SHP77 treated with DMSO at 0.1 percent for 48 hours (cell line): ENCODE measurements at places on chromosomes 6 and 20.

DNA sequence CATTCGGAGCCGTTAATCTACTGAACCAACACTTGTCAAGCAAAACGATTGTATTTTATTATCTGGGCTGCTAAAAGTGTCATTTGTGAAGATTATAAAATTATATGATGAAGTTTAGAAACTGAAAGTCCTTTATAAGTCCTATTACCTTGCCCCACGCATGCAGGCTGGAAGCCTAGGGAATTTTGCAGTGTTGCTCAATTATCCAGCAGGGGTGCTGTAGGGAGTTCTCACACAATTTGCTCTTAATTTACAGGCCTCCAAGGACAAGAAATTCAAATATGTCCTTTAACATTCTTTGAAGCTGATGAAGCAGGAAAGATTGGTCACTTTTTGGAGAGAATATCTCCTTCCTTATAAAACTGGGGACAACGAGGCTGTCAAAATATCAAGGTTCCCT, 368.9 kb downstream of the LMBRD1 start:
- DNase-seq: no peak

- no peak for DNase-seq
Measured at GRCh38 chr6:89597988-89598387, 40.6 kb downstream of the LYRM2 start.

GRCh38 chr20:33681288-33681687, 4.9 kb downstream of the E2F1 start:
- no peak for DNase-seq

DNA sequence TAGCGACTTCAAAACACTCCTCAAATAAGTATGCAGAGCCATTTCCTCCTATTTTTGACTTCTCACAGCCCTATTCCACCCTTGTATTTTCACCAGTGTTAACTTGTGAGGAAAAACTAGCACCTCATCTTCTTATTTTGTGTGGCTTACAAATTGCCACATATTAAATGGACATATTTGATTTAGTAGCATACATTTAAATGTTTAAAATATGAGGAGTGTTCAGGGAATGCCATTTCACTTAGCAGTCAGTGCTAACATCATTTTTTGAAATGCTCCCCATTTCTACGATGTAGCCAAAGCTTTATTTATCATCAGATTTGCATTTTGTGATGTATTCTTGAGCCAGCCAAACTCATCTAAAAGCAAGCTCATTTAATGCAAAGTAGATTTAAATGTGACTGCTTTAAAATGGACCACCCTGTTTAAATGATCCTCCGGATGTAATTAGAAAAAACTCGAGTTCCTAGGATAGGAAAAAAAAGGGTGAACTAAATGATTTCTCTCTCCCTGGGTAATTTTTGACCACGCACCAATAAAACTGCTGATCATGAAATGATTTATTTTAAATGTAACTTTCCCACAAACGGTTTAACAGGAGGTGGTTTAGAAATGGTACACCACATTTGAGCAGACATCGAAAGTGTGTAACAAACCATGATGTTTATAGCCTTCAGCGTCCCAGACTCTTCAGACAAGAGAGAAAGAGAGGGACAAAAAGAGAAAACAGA, 172.6 kb downstream of the CD83 start:
- DNase-seq: no peak

DNA sequence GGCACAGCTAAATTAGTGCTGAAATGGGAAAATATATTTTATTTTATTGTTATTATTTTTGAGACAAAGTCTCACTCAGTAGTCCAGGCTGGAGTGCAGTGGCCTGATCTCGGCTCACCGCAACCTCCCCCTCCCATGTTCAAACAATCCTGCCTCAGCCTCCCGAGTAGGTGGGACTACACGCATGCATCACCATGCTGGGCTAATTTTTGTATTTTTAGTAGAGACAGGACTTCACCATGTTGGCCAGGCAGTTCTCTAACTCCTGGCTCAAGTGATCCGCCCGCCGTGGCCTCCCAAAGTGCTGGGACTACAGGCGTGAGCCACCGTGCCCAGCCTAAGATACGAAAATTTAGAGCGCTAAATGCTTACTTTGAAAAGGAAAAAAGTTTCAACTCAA, 4.8 kb downstream of the RAB23 start:
- no peak for DNase-seq

- DNase-seq: no peak
Measured at GRCh38 chr20:10520528-10520927, 85.4 kb downstream of the SLX4IP start.

DNA sequence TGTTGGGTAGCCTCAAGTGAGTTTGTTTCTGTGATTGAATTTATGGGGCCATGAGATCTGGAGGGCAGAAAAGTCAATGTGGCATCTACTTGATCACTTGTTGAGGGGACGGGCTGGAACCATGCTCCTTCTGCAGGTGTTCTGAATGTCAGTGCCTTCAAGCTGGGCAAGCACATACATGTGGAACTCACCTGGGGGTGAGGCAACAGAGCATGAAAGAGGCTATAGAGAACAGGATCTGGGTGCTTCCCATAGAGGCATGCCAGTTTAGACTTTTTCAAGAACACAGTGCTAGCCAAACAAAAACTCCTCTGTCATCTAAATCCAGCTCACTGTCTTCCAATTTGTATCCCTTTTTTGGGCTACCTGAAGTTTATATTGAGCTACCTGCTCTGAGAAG, 77.8 kb upstream of the SLC35B3 start:
- no peak for DNase-seq

DNA sequence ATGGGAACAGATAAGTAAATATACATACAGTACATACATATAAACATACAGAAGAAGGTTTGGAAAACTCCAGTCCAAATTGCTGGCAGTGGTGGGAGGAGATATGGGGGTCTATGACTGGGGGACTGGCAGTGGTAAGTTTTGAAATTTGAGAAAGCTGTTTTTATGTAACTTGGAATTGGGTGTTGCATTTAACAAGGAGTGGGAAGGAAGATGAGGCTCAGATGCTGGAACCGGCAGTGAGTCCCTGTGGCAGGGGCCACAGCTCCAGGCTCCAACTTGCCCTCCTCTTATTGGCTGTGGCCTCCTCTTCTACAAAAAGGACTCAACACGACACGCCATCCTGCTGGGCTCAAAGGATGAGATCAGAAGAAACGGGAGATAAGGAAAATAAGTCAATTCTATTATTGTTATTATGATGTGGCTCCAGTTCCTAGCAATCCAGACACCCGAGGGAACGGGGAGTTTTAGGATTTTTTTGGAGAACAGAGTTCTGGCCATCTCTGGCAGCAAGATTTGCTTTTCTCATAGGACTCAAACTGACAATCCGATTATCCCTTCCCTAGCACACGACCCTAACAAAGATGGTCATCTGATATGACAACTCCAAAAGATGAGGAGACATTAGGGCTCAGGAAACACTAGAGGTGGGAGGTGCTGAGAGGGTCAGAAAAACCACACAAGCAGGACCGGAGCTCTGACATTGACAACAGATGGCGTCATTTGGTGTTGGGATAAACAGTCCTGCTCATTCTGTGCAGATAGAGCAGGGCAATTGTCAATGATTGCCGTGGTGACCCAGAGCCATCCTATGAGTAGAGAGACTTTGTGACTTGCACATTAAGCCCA, 6.0 kb upstream of the TGM2 start:
- no peak for DNase-seq

DNA sequence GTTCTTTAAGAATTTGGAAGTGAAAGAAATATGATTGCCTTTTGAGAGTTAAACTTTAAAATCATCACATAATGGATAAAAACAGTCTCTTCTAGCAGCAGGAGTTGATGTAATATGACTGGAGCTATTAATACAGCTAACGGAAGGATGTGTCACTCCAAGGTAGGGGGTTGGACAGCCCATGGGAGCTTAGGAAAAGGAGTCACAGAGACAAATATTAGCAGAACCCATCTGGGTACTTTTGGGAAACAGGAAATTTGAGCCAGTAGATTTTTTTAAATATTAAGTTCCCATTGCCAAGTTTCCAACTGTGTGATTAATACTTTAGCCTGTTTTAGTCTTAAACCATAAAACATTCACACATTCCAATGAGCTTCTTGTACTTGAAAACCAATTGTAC, 164.7 kb upstream of the RIMS1 start:
- DNase-seq: no peak

GRCh38 chr6:68039641-68040311, 595.3 kb upstream of the ADGRB3 start:
- no peak for DNase-seq

- no peak for DNase-seq
Measured at GRCh38 chr20:37152284-37152683, 26.8 kb upstream of the RPN2 start.

- no peak for DNase-seq
Measured at GRCh38 chr6:10441004-10441654, 26.3 kb upstream of the TFAP2A start.
